ENCODE measurements at places on chromosomes 3 and 15.

DNA sequence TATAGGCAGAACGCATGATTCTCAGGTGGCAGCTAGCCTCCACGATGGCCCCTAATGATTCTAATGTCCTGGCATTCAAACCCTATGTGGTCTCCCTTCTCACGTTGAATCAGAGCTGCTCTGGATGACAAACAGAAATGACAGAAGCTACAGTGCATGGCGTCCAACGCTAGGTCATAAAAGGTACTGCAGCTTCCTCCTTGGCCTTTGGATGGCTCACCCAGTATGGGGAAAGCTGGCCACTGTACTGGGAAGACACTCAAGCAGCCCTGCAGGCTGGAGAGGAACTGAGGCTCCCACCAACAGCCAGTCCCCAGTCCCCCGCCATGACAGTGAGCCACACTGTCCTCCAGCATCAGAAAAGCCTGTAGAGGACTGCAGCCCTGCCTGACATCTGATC, 286.3 kb downstream of the FAM43A start:
- DNase-seq, result no peak

- no peak for DNase-seq
Measured at GRCh38 chr3:43537225-43537624, 84.6 kb downstream of the ANO10 start.

DNA sequence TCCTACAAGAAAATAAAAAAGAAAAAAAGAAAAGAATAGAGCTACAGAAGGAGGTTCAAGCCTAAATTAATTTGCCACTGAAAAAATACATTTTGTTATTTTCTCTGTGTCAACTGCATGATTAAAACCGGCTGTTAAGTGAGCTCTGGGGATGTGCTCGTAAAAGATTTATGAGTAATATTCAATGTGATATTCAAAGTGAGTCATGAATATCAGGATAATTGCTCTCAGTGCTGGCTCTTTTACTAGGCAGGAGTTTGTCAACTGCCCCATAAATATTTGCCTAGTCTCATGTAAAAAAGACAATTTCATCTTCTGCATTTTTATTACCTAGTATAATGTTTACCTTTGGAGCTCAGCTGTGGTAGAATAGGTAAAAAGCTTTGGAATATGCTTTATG, 78.9 kb downstream of the CDIN1 start:
- no peak for DNase-seq

- no peak for DNase-seq
Measured at GRCh38 chr3:62803276-62803675, 71.9 kb downstream of the CADPS start.

DNA sequence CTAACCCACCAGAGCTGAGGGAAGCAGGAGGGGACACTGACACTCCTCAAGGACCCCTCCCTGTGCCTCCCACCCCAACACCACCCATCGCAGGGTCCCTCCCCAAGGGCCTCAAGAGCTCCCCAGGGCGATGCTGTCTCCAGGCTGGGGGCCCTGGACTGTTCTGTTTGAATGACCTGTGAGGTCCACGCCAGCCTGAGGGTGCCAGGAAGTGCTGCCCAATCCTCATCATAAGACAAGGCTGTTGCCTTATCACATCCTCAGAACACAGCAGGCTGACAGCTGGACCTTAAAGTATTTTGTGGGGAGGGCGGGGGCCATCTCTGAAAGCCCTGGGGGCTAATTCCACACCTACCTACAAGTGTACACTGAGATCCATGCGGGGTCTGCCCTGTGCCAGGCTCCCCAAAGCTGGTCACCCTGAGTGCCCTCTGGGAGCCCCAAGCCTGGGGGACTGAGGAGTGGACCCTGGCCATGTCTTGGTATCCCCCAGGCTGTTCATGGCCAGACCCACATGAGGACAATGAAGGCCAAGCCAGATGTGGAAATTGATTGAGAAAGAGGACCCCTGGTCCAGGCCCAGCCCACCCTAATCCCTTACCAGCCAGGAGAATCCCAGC, 23.8 kb upstream of the GOLGA6C start:
- DNase-seq, result no peak

- no peak for DNase-seq
Measured at GRCh38 chr15:27965546-27965945, 133.6 kb downstream of the OCA2 start.

DNA sequence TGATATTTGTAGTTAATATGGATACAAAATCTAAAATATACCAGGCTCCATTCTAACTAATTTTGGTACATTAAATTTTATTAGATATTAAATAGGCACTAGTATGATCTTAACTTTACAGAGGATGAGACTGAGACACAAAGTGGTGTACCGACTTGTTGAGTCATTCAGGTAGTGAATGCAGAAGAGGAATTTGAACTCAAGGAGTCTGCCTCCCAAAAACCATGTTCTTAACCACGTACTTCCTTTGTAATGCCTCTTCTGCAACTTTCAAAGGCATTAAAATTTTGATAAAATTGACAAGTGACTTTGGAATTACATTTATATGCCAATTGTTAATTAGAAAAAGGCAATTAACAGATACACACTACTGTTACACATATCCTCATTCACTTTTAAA, 61.8 kb downstream of the ZBBX start:
- DNase-seq, result no peak

DNA sequence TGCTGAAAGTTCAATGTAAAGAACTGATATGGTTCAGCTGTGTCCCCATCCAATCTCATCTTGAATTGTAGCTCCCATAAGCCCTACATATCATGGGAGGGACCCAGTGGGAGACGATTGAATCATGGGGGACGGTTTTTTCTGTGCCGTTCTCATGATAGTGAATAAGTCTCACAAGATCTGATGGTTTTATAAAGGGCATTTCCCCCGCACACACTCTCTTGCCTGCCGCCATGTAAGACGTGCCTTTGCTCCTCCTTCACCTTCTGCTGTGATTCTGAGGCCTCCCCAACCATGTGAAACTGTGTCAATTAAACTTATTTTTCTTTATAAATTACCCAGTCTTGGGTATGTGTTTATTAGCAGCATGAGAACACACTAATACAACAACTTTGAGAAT, 86.5 kb upstream of the TNFSF10 start:
- DNase-seq, result no peak

GRCh38 chr3:141427764-141428163, 59.1 kb upstream of the RASA2 start:
- DNase-seq, result no peak

All from T-cell (primary cell).